ENCODE measurements at places on chromosomes 1 and 21.

DNA sequence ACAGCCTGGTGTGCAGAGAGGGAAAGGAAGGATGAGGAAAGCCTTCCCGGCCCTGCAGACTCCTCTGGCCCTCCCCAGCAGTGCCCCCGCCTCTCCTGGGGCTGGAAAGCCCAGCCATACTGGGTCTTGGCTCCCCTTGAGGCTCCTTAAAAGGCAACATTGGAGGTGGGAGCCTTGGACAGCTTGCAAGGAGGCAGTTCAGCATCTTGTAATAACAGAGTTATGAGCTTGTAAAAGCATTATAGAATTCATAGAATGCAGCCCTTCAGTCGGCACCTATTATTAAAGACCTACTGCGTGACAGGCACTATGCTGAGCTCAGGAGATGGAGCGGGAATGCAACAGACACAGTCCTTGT lies 4.2 kb downstream of the TINAGL1 start:
- DNase-seq: no peak

GRCh38 chr1:190595438-190595837 lies 117.8 kb upstream of the BRINP3 start:
- no peak for DNase-seq

GRCh38 chr1:180937624-180938225 lies 25.0 kb downstream of the KIAA1614 start:
- DNase-seq: no peak

GRCh38 chr1:162855461-162856150 lies 5.4 kb downstream of the CCDC190 start:
- DNase-seq: no peak

DNA sequence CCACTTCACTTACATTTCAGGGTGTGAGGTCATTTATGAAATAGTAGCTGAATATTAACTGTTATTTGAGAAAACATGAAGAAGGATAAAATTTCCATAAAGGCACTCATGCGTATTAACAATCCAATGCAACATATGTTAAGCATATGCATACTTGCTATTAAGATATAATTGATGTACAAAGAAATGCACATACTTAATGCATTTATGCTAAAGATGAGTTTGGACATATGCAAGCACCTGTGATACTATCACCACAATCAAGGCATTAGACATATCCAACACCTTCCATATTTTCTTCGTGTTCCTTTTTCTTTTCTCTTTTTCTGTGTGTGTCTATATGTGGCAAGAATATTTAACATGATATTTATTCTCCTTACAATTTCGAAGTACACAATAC lies 464.8 kb upstream of the BRINP3 start:
- DNase-seq: no peak

- no peak for DNase-seq
These were observed 108.6 kb downstream of the OLFML2B start for GRCh38 chr1:161915051-161915503.

DNA sequence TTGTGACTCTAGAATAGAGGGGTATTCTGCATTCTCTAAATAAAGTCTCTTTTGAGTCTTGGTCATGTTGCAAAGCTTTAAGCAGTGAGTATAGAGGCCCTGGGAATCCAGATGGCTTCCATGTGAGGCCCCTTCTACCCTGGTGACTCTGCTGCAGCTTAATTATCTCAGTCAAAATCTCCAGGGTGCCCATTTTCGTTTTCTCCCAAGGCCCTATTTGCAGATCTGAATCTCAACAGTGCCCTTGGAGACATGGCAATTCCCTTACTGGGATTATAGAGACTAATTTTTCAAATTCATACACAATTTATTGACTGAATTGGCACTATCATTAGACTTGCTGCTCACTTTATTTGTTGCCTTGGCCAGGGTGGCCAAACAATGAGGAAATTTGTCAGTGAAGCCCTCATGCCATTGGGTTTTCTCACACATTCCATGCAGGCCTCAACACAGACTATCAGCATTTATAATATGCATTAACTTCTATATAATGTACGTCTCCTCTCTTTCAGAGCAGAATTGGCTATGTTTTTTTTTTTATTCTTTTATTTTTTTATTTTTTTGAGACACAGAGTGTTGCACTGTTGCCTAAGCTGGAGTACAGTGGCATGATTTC lies 35.1 kb downstream of the PROX1 start:
- no peak for DNase-seq

DNA sequence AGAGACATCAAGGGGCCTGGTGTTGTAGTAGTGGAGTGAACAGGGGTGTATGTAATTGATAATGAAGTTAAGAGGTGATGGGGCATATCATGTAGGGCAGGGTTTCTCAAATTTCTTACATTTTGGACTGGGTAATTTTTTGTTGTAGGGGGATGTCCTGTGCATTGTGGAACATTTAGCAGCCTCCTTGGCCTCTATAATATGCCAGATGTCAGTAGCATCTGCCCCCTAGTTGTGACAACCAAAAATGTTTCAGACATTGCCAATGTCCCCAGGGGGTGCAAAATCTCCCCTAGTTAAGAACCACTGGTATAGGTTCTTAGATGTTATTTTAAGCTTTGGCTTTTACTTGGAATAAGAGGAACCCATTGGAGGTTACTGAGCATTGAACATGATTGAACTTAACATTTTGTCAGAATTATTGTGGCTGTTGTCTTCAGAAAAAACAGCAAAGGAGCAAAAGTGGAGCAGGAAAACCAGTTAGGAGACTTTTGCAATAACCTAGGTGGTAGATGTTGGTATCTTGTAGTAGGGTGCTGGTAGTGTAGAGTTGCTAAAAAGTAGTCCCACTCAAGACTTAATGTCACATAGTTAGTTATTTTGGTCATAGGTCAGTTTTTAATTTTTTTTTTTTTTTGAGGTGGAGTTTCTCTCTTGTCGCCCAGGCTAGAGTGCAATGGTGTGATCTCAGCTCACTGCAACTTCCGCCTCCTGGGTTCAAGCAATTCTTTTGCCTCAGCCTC lies 6.2 kb downstream of the ZNF326 start:
- no peak for DNase-seq

GRCh38 chr1:78833491-78833890 lies 173.0 kb downstream of the ADGRL4 start:
- DNase-seq: no peak

GRCh38 chr1:212179394-212180076 lies 105.7 kb upstream of the PPP2R5A start:
- no peak for DNase-seq

DNA sequence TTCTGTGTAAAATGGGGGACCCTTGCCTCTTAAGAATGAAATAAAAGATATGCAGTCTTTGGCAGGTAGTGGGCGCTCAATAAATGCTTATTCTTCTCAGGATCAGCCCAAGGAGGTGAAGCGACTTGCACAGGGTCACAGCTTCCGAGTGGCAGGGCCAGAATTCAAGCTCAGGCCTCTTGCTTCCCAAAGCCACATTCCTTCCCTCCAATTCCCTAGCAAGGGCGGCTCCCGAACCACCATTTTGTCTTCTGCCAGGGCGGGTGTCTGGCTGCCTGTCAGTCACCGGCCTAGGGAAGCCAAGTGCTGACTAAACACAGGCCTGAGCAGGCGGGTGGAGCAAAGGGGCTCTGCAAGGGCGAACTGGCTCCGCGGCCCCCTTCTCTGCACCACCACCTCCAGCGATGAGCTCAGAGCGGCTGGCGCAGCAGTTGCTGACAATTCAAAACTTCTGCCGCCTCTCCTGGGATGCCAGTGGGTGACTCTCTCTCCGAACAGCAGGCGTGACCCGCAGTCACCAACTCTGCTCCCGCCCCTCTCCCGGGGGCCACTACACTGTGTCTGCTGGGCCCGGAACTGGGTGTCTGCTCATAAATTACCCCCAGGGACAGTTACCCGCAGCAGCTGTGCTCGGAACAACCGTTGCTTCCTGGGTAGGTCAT lies 10.8 kb downstream of the GPR3 start:
- DNase-seq: no peak

- DNase-seq: no peak
These were observed 9.6 kb upstream of the PLA2G4A start for GRCh38 chr1:186819126-186819525.

- DNase-seq: no peak
These were observed 57.5 kb downstream of the CASQ2 start for GRCh38 chr1:115710859-115711624.

DNA sequence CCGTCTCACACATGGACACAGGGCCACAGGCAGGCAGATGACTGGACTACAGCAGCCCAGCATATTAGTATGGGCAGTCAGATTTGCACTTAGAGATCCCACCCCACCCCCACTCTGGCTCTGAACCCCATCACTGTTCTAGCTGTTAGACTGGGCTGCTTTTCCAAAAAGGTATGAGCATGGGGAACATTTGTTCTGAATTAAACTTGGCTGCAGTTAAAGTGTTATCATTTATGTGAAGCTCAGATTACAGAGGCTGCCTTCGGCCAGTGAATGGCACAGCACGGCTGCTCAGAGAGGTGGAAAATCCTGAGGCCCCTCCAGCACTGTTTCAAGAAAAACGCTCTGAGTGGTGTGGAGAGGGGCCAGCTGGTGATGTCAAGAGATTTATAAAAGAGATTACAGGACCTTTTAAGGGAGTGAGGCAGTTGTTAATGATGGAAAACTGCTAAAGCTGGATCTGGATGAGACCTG lies 6.9 kb upstream of the NOS1AP start:
- DNase-seq: no peak

GRCh38 chr1:110196917-110197765 lies 13.0 kb upstream of the KCNC4 start:
- DNase-seq: peak; percentile 40

- no peak for DNase-seq
These were observed 342.4 kb downstream of the NPHP4 start for GRCh38 chr1:5649795-5650194.

- no peak for DNase-seq
These were observed 14.9 kb downstream of the LIX1L start for GRCh38 chr1:145942871-145943270.

DNA sequence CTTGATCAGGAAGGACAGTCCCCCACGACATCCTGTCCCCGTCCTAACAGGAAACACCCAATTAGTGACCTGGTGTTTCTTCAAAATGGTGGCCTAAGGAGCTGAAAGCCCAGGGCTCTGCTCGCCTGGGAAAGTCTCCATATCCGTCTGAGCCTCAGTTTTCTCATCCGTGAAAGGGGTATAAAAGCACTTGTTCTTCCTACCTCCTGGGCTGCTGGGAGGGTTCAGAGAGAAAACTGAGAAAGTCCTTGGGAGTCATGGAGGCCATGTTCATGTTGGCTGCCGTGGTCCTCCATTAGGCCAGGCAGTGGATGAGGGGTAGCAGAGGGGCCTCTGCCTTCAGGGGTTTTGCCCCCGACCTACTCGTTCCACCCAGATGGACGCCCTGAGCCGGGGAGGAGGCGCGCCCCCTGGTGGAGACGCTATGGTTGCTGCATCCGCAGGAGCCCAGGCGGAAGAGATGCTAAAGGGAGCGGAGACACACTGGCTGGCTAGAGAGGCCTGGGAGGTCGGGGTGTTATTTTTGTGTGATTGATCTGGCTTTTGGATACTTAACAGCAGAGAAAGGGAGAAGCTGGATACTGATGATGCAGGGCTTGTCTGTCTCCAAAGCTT lies 113.5 kb downstream of the PRDM2 start:
- DNase-seq: no peak

GRCh38 chr1:155703216-155703615 lies 14.3 kb downstream of the DAP3 start:
- DNase-seq: no peak

DNA sequence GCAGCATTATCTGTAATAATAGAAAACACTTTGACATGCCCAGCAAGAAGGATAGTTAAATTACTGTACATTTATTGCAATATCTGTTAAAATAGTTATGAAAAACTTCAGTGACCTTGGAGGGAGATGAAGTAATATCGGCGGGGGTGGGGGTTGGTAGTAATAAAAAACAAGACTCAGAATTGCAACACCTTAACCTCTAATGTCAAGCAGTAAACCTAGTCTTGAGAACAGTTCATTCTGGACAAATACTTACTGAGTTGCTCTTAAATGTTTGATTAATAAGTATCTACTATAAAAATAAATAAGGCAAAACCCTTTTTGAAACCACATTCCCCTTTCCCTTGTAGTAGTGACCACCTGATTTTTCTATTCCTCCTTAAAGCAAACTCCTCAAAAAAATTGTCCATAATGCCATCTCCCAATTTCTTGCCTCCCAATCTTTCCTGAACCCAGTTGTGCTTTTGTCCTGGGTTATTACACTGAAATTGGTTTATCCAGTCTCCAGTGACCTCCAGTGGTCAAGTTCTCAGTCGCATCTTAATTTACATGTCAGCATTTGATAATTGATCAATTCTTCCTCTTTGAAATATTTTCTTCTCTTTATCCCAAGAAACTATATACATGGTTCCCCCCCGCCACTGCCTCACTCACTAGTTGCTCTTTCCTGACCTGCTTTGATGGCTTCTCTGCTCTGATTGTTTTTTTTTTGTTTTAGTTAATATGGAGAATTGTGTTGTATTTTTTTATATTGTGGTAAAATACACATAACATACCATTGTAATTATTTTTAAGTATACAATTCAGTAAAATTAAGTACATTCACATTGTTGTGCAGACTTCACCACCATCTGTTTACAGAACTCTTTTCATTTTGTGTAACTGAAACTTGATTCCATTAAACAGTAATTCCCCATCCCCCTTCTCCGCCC lies 36.8 kb downstream of the RAP1A start:
- no peak for DNase-seq

DNA sequence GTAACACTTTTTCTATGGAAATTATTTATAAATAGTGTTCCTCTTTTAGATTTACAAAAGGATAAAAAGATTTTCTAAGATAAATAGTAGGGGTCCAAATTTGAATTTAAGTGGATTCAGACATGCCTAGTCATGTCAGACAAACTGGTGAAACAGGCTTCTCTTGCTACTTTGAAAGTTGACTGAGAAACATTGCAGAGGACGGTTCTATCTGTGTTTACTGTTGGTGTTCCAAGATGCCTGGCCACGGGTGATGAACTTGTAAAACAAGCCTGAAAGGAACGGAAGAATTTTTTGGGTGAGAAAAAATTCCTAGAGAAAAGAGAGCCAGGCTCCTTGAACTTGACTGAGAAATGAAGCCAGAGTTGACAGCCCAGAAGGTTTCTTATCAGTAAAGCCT lies 2.2 kb downstream of the KRTAP19-1 start:
- peak; percentile 14 for DNase-seq

GRCh38 chr1:206144605-206145004 lies 27.4 kb upstream of the AVPR1B start:
- DNase-seq: no peak

GRCh38 chr1:164629971-164630370 lies 71.0 kb downstream of the PBX1 start:
- DNase-seq: no peak

- DNase-seq: no peak
These were observed 785.7 kb downstream of the ADGRL2 start for GRCh38 chr1:82586473-82586872.

GRCh38 chr1:66267201-66267940 lies 266.6 kb upstream of the SGIP1 start:
- no peak for DNase-seq

Measured in NCI-H1417 treated with DMSO at 0.1 percent for 48 hours (cell line).